Activated naive CD8-positive, alpha-beta T cell treated with anti-CD3 and anti-CD28 coated beads, Interleukin-2, amount 50 U/mL, for 16 hours (primary cell): ENCODE measurements at places on chromosomes 1 and 21.

- DNase-seq, result no peak
Observed at GRCh38 chr1:157966031-157966537, 27.4 kb upstream of the KIRREL1 start.

- DNase-seq, result no peak
Observed at GRCh38 chr1:29644812-29645211, 408.5 kb downstream of the PTPRU start.

DNA sequence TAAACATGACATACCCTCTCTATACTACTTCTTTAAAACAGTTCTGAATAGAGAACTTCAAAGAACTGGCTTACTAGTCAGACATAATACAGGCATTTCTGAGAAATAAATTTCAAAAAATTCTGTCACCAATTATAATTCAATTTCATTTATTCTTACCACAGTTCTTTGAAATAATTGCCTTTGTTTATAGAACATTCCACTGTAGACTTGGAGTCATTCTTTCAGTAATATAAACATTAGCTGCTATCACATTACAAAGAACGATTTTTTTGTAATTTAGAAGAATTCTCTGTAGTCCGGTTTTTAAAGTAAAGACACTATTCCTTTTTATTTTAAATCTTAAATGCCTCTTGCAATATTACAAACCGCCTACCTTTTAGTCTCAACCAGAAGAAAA, 146.4 kb upstream of the COL11A1 start:
- no peak for DNase-seq

GRCh38 chr21:46317710-46318463, 5.8 kb downstream of the C21orf58 start:
- no peak for DNase-seq

DNA sequence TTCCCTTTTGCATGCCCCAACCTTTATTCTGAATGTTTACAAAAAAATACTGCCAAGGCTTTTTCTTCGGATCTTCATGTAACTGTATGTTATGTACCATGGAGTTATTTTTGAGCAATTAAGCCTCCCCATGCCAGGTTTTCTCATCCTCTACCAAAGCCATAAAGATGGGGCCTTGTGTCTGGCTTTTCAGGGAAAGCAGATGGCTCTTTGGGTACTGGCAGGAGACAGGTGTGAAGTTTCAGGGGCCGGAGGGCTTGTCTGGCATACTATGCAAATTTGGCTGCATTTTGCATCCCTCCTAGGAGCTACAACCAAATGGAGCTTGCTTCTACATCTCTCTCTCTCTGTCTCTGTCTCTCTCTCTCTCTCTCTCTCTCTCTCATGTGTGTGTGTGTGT, 28.1 kb upstream of the PLXNA2 start:
- DNase-seq, result no peak

DNA sequence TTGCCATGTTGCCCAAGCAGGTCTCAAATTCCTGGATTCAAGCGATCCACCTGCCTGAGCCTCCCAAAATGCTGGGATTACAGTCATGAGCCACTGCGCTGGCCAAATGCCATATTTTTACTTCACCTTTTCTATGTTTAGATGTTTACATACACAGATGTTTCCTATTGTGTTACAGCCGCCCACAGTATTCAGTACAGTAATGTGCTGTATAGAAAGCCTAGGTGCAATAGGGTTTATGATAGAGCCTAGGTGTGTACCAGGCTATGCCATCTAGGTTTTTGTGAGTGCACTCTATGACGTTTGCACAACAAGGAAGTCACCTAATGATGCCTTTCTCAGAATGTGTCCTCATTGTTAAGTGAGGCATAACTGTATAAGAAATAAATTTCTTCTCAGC, 153.4 kb downstream of the CHRM3 start:
- DNase-seq, result no peak

- DNase-seq, result no peak
Observed at GRCh38 chr1:186757851-186758250, 70.9 kb upstream of the PLA2G4A start.

DNA sequence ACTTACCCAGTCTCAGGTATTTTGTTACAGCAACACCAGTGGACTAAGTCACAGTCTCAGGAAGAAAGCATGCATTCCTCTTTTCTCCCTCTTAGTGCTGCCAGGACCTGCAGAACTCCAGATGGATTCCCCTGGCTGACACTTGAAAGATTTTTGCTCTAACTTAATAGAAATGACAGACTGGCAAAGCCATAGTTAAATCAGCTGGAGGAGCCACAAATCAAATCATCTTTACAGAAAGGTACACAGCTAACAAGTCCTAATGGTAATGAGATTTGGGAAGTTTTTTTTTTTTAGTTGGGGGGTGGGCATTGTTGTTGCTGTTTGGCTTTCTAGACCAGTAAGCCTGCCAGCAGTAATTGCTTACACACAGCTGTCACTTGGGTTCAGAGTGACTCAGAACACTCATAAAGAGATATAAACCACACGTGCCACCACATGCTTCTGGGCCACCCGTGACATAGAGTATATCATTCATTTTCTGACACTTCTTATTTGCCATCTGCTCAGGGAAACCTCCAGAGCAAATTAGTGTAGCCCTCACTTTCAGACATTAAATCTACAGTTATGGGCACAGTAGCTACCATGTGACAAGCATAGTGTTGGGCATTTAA, 72.4 kb downstream of the FH start:
- DNase-seq, result no peak
